ENCODE measurements at places on chromosomes 5 and 9.

- DNase-seq, result no peak
Measured at GRCh38 chr9:127133739-127134167, 11.3 kb upstream of the ANGPTL2 start.

- DNase-seq, result no peak
Measured at GRCh38 chr5:158739951-158740757, 359.6 kb downstream of the EBF1 start.

- no peak for DNase-seq
Measured at GRCh38 chr5:129963359-129963758, 59.1 kb downstream of the CHSY3 start.

DNA sequence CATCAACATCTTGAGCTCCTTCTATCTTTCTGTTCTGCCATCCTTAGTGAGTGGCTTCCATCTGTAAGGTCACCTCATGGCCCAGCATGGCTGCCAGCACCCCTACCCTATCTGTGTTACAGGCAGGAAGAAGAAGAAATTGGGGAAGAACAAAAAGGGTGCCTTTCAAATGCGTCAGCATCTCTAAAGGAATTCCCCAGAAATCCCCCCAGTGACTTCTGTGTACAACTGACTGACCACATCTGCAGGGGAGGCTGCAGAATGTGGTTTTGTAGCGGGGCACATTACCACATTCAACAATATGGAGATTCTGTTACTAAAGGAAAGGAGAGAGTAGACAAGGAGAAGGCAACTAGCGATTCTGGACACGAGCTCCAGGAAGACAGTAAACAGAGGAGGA, 40.1 kb downstream of the ALG2 start:
- DNase-seq, result no peak

- no peak for DNase-seq
Measured at GRCh38 chr5:127936439-127936972, 147.1 kb upstream of the SLC12A2 start.

GRCh38 chr9:115374724-115375268, 256.8 kb upstream of the TNC start:
- DNase-seq, result no peak

DNA sequence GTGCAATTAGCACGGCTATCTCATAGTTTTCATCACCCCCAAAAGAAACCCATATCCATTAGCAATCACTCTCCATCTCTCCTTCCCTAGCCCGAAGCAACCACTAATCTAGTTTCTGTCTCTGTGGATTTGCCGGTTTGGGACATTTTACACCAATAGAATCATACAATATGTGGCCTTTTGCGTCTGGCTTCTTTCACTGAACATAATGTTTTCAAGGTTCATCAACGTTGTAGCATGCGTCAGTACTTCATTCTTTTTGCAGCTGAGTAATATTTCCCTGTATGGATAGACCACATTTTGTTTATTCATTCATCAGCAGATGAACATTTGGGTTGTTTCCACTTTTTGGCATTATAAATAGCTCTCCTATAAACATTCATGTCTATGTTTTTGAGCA, 75.4 kb upstream of the TBC1D2 start:
- no peak for DNase-seq

DNA sequence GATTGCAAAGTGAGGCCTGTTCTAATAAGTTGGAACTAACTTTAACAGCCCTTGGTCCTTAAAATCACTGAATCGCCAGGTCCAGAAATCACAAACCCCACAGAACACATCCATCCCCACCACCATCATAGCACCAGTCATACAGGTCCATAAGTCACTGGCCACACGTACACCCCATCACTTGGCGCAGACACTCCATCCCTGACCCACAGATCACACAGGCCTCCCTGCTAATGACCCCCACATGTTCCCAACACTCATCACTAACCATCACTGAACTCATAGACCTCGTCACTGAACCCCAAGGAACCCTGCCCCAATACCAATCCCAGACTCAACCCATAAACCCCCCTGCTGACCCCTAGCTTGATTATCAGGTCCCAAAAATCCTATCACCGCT, 41.2 kb upstream of the ZNF300 start:
- no peak for DNase-seq

DNA sequence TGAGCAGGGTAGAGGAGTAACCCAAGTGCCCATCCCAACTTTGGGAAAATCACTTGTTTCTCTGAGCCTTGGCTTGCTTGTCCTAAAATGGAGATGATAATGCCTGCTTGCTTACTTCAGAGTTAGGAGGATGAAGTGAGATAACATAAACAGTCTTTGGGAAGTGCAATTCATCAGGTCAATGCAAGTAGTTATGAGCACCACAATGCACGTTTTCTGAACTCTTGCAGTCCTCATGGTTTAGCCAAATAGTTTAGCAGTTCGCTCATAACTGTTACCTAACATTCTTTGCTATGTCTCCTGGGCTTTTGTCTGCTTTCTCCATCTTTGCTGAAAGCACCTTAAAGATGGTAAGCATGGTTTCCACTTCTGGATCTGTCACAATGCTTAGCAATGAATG, 270.0 kb downstream of the ADAMTSL1 start:
- no peak for DNase-seq

DNA sequence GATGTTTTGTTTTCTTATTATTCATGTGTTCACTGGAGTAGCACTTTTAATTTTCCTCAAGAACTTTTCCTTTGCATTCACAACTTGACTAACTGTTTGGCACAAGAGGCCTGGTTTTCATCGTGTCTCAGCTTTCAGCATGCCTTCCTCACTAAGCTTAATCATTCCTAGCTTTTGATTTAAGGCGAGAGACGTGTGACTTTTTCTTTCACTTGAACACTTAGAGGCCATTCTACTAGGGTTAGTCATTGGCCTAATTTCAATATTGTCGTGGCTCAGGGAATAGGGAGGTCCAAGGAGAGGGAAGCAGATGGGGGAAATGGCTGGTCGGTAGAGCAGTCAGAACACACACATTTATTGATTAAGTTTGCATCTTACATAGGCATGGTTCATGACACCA, 94.0 kb downstream of the ZNF462 start:
- DNase-seq, result no peak

- no peak for DNase-seq
Measured at GRCh38 chr9:133914442-133915342, 77.4 kb downstream of the VAV2 start.

DNA sequence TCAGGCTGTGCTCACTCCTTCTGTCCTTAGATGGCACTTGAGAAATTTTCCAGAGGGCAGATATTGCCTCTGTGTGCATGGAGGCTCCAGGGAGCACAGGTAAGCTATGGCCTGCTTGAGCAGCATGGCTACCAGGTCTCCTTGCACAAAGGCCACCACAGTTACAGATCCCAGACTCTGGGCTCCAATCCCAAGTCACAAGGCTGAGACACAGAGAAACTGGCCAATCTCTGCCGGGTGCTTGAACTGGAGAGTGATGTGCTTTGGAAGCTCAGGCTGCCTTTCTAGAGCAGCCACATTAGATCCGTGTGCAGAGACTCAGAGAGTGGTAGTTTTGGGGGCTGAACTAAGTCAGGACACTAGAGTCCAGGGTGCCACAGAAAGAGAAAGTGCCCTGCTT, 145.7 kb downstream of the SEMA6A start:
- DNase-seq, result no peak

- peak; percentile 4 for DNase-seq
Measured at GRCh38 chr9:110183208-110184145, 24.5 kb downstream of the C9orf152 start.

- no peak for DNase-seq
Measured at GRCh38 chr5:139481122-139481533, 1.4 kb downstream of the STING1 start.

- DNase-seq, result no peak
Measured at GRCh38 chr5:171157276-171157675, 151.8 kb upstream of the TLX3 start.

- no peak for DNase-seq
Measured at GRCh38 chr5:87899208-87899661, 369.4 kb downstream of the TMEM161B start.

- no peak for DNase-seq
Measured at GRCh38 chr5:178587763-178588611, 2.2 kb downstream of the COL23A1 start.

- no peak for DNase-seq
Measured at GRCh38 chr9:111005746-111006470, 32.4 kb downstream of the LPAR1 start.

- DNase-seq, result no peak
Measured at GRCh38 chr9:70468291-70468690, 53.8 kb upstream of the KLF9 start.

- DNase-seq, result no peak
Measured at GRCh38 chr9:136659861-136660784, 2.6 kb upstream of the EGFL7 start.

- DNase-seq, result peak; percentile 48
Measured at GRCh38 chr5:170338933-170339779, 41.6 kb upstream of the LCP2 start.

GRCh38 chr5:2746561-2747032, 4.9 kb downstream of the IRX2 start:
- DNase-seq, result no peak
